ENCODE measurements at places on chromosomes 4 and X. TPM values are rescaled to one million over a fixed set of nuclear protein-coding genes. Genes with fewer than 3 reads are reported as not detected.

- no peak for DNase-seq
Measured at GRCh38 chr4:77154761-77155499, 2.1 kb upstream of the CCNG2 start.

GRCh38 chr4:3387943-3388361 is 53.8 kb upstream of the HGFAC start:
- DNase-seq, result no peak

The TDO2 gene
- not detected for polyA plus RNA-seq

DNA sequence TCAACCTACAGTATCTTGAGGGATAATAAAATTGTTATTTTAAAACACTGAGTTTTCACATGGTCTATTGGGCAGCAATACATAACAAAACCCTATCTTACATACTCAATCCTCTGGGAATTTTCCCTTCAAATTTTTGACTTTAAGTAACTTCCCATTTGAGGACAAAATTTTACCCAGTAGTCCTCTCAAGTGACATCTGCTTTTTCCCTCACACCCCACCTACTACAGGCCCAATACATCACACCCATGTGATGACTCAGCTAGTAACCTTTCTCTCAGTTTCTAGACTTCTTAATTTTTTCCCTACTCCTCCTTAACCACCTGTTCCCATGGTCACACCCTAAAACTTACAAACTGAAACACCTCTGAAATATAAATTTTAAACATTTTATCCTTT is 12.2 kb upstream of the RAP1GDS1 start:
- no peak for DNase-seq

GRCh38 chr4:63580796-63581475 is 828.3 kb downstream of the TECRL start:
- DNase-seq, result no peak

GRCh38 chrX:41970419-41970818 is 47.1 kb upstream of the CASK start:
- DNase-seq, result no peak

The FAT4 gene
- 0.32 TPM for polyA plus RNA-seq

The FAM133A gene
- not detected for polyA plus RNA-seq

- DNase-seq, result no peak
Measured at GRCh38 chr4:80324171-80324570, 11.4 kb upstream of the CFAP299 start.

DNA sequence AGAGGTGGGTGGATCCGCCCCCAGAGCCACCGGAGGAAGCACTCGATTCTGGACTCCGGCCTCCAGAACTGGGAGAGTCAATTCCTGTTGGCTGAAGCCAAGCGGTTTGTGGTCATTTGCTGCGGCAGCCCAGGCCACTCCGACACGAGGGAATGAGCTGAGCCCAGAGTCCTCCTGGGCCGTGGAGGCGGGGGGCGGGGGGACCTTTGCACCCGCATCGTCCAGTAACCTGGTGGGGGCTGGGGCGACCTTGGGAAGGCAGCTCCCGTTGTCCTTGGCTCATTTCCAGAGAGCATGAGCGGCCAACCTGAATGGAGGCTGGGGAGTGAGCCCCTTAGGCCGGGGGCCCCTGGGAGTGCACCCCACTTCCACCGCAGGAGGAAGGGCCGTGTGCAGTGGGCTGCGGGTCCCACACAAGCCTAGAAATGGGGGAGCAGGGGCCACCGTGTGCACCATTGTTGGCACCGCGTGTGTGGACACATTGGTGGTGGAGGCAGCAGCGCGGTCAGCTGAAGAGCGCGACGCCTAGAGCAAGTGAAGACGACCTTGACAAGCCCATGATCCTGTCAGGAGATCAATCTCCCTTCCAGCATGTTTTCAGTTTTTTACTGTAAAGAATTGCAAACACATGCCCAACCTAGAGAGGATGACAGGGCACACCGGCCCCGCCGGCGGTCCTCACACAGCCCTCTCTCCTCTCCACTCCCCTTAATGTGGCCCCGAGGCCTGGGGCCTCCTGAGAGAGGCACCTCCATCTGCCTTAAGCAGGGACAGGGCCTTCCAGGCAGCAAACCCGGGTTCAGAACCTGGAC is 19.9 kb upstream of the DUSP9 start:
- no peak for DNase-seq

DNA sequence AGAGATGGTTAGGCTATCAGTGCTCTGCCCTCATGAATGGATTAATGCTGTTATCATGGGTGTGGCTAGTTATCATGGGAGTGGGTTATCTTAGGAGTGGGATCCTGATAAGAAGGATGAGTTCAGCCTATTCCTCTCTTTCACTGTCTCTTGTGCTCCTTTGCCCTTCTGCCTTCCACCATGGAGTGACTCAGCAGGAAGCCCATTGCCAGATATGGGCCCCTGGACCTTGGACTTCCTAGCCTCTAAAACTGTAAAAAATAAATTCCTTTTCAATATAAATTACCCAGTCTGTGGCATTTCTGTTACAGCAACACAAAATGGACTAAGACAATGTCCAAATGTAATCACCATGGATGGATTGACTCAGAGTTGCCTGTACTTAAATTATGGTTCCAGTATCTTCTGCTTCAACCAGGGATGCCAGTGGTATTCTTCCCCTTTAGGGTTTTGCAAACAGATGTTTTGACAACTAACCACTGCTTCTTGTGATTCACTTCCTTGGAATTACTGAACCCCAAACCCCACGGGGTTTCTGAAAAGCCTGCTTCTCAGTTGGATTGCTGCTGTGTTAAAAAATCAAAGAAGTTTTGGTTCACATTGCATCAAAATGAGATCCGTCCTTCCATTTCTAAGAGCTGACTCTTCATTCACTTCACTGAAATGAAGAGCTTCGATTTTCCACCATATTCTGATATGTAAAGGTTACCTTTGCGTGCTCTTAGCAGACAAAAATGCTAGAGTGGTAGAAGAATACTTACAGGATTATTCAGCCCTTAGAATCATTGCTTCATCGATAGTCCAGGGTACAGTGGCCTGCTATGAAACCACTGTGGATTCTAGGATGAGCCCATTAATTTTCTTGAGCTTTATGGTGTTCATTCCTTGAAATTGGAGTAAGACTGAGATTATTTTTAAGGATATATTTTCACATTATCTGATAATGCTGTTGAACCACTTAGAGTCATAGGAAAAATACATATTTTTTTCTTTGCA is 107.7 kb downstream of the FRMPD4 start:
- no peak for DNase-seq

The GLRA3 gene
- not detected for polyA plus RNA-seq

DNA sequence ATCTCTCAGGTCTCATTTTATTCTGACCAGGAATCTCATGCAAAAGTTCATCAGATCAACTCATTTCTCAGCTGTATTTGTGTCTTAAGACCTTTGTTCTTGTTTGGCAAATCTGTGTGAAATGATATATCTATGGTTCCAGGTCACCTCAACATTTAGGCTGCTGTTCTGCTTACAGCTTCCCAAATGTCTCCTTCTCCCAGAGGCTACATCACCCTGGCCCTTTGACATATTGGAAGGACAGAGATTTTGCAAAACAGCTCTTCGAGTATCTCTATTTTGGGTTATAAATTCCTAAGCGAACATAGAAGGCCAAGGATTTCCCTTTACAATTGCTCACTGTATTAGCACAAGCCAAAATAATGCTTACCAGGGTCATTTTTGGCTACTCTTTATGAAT is 57.5 kb upstream of the GIMD1 start:
- no peak for DNase-seq

- no peak for DNase-seq
Measured at GRCh38 chr4:156217236-156217635, 263.6 kb upstream of the CTSO start.

DNA sequence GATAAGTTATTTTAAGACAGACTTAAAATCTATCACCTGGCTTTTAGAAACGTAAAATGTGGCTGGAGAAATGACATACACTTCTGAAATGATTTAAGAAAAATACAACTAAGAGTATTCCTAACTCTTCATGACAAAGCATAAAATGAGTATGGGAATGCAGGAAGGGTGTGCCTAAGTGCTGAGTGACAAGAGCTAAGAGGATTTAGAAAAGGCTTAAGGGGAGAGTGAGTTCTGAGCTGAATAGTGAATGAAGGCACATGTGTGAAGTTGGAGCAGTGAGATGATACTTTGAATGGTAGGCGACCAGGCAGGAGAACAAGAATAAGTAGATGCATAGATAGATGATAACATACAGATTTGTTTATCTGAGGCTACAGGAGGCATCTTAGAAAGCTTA is 458.3 kb upstream of the TENM3 start:
- no peak for DNase-seq

The OR13H1 gene
- not detected for polyA plus RNA-seq

DNA sequence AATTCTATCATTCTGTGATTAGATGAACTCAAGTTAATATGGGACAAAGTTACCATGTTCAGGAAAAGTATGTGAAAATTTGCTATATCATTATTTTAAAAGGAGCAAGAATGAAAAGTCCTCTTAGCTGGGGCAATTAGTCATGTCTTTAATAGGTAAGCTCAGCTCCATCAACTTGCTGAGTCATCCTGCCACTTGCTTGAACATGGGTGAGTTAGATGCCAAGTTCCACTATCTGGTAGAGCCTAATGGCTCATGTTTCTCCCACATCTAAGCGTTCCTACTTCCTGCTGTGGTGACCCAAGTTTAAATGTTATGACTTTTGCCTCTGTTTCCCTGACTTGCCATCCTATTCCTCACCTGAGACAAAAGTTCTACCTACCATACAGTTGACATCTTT is 276.8 kb downstream of the ZNF674 start:
- DNase-seq, result no peak

The CYLC1 gene
- not detected for polyA plus RNA-seq

The ADH4 gene
- not detected for polyA plus RNA-seq

GRCh38 chr4:41718907-41719306 is 29.6 kb downstream of the PHOX2B start:
- DNase-seq, result no peak

The FHL1 gene
- polyA plus RNA-seq, result 17.6 TPM

The SEC24D gene
- 39.0 TPM for polyA plus RNA-seq

- no peak for DNase-seq
Measured at GRCh38 chr4:81421346-81422218, 50.1 kb downstream of the RASGEF1B start.

The CXXC4 gene
- polyA plus RNA-seq, result 0.29 TPM

- no peak for DNase-seq
Measured at GRCh38 chr4:68655764-68656444, 14.5 kb downstream of the UGT2B15 start.

The CLGN gene
- polyA plus RNA-seq, result not detected

GRCh38 chrX:154059231-154059630 is 38.3 kb downstream of the MECP2 start:
- DNase-seq, result no peak

DNA sequence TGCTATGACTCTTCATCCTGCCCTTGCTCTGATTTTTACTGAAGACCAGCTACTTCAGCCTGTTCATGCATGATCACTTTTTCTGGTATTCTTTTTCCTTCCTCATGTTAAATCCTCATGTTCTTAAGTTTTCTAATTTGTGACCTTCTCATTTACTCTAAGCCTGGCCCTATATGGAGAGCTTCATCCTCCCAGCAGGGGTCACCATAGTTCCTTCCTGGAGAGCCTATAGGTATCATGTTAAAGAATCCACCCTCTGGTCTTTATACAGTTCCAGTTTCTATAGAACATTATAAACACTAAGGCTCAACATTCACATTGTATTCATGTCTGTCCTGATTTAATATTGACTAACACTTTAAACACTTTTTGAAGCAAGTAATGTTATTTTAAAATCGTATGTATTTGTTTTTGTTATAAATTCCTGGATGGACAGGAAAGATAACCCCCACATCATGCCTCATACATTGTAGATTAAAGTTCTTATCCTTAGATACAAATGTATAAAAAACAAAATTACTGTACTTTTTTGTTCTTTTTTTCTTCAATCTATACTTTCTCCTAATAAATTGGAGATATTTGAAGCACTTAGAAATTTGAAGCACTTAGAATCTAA is 53.8 kb upstream of the OTUD4 start:
- DNase-seq, result peak; percentile 36

The DUSP9 gene
- polyA plus RNA-seq, result not detected

DNA sequence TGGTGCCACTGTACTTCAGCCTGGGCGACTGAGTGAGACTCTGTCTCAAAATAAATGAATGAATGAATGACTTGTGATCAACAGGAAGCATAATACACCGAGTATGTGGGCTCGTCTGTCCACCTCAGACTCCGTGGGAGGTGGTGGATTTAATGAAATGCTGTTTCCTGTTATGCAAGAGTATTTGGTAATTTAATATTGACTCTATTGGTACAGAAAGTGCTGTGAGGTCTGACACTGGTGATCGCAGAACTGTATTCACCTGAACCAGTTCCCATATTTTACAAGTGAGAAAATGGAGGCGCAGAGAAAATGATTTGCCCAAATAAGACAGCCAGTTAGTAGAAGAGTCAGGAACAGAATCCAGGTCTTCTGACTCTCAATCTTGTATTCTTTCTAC is 423.3 kb downstream of the RAPGEF2 start:
- DNase-seq, result no peak

GRCh38 chr4:69321153-69321729 is 41.0 kb downstream of the UGT2B28 start:
- DNase-seq, result no peak

GRCh38 chr4:127631420-127631819 is 1.3 kb upstream of the INTU start:
- no peak for DNase-seq

DNA sequence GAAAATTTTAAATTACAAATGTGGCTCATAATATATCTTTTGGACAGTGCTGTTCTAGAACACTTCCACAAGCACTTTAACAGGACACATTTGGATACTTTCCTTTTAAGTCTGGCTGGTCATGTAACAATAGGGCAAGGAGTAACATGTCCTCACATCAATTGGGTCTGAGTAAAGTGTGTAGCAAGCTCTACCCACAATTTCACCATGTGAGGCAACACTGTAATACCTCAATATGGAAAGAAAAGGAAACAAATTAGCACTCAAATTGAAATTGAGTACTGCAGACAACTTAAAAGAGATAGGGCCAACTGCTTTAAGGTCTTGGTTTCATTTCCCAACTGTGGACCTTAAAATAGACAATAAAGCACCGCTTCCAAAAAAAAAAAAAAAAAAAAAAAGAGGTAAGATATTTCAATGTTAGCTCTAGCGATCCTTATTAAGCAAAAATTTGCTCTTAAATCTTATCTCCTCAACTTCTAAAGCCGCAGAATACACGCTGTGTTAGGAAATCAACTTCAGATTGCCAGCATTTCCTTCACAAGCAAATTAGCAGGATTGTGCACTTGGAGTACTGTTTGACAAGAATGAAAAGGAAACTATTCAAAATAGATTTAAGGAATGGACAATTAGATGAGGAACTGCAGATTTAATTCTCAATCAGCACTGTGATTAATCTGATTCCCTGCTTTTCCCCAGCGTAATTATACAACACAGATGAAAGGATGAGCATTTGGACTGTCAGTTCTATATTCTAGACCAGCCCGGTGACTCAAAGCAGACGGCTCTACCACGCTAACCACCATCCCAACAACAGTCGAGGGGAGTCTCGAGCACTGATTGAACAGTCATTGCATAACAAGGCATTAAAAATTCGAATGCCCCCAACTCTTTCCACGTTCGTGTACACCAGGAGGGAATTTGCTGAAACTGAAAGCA is 1.6 kb downstream of the CASK start:
- peak; percentile 22 for DNase-seq

- DNase-seq, result no peak
Measured at GRCh38 chrX:136143711-136144110, 3.6 kb upstream of the FHL1 start.

The HGFAC gene
- polyA plus RNA-seq, result not detected

GRCh38 chr4:69749771-69750170 is 10.6 kb downstream of the SULT1B1 start:
- no peak for DNase-seq

GRCh38 chr4:56671373-56671772 is 9.7 kb downstream of the HOPX start:
- DNase-seq, result no peak

GRCh38 chr4:163902417-163902816 is 407.9 kb downstream of the TMA16 start:
- DNase-seq, result no peak

- DNase-seq, result no peak
Measured at GRCh38 chr4:159706704-159707103, 603.8 kb downstream of the RAPGEF2 start.

Data from immature natural killer cell (primary cell).